NCI-H446 treated with DMSO at 0.1 percent for 48 hours (cell line): ENCODE measurements at places on chromosomes 7 and 10.

- DNase-seq: no peak
These were observed 4.7 kb upstream of the ZNF775 start for GRCh38 chr7:150374472-150374871.

DNA sequence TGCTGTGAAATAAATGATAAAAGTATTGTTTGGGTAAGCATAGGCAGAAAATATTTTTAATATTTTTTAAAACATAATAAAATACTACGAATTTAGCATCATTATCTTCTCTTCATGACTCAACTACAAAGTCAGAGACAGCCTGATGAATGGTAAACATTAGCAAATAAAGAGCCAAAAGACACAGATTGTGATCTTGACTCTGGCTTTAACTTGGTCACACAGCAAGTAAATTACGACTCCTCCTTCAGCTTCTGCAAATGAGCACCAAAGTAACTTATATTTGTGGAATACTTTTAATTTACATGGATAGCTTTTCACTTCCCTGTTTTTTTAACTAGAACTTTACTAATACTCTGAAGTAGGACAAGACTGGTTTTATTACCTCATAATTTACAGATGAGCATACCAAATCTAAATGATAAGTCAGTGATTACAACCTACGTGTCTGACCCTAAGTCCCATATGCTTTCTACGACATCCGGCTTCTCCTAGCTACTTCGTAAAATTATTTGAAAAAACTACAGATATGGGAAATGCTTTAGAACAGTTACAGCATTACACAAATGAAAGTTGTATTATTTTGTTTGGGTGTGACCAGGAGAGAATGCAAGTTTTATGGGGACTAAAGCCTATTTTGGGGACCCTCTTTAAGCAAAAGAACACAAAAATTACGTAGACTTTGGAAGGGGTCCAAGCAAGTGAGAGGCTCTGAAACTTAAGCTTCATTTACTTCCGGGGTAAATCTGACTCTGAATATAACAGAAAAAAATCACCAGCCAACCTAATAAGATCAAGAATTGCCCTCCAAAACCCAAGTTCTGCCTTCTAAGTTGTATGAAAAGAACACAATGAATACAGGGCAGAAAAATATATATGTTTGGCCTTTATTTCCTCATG lies 133.8 kb downstream of the CPEB3 start:
- peak; percentile 18 for DNase-seq

DNA sequence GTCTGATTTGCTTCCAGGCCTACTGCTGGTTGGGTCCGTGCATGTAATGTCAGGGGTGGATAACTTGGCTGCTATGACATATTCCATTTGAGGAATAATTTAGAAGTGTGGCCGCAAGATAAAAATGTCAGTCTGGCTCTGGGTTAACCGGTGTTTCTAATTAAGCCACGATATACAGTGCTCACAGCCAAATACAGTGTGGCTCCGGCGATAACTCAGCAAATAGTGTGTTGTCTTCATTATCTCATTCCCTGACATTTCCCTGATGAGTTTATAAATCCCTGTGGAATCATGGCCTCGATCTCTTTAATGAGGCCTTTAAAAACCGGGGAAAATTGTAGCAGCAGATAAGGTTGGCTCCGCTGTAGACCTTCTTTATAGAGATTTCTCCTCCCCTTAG lies 1125.0 kb downstream of the TYW1 start:
- no peak for DNase-seq

DNA sequence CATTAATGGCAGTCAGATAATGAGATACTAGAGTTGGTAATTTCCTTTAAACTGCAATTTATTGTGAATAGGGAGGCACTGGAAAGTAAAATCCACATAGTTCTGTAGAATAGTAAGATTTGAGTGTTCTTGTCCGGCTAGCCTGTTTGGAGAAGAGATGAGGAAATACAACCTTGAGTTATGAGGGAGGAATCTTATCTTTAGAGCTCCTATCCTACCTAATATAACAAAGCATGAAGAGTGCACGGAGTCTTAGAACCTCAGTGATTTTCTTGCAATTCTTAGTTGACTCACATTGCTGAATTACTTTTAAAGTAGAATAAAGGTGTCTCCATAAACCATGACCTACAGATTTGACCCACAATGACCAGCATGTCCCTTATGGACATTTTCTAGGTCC lies 73.4 kb downstream of the ATAD1 start:
- no peak for DNase-seq

DNA sequence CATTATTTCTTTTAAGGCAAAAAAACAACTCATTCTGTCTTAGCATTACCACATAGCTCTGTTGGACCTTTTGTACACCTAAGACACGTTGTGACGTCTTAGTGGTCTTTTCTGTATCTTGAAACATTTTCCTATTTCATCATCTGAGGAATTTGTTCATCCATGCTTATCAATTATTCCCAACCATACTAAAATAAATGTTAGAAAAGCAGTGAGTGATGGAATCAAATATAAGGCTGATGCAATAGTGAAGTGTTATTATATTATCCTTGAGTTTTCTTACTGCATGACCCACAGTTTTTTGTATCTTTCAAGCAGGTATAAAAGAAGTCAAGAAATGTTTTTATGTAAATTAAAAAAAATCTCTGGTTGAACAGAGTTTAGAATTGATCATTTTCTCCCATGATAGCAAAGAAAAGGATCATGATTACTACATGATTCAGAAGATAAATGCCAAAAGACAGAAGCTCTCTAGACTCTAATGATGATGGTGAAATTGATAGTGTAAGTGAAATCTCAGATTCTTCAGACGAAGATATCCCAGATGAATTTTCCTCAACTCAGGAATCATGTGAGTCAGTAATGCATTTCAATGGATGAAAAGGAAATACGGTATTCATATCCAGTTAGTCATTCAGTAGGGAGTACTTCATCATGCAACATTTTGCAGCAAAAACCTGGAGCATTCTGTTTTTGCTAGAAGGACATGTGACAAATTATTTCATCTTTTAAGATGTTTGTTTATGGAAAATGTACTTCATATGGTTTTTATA lies 51.4 kb downstream of the CELF2 start:
- no peak for DNase-seq

GRCh38 chr7:3682028-3682710 lies 381.1 kb downstream of the SDK1 start:
- no peak for DNase-seq

GRCh38 chr7:148379677-148380076 lies 210.9 kb upstream of the C7orf33 start:
- no peak for DNase-seq

DNA sequence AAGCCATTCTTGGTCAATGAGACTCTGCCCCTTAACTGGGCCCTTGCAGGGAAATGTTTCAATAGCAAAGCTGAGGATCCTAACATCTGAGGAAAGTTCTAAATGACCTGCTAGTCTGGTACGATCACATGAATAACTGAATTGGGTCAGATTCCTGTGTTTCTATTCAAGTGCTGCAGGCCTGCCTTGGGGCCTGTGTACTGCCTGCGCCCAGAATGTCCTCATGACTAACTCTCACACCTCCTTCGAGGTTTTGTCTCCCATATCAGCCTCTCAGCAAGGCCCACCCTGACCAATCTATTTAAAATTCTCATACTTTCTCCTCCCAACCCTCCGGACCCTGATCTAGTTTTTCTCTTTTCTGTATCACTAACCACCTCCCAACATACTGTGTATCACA lies 4.4 kb downstream of the JAZF1 start:
- DNase-seq: no peak

- DNase-seq: no peak
These were observed 25.5 kb downstream of the FAM107B start for GRCh38 chr10:14749070-14749809.

DNA sequence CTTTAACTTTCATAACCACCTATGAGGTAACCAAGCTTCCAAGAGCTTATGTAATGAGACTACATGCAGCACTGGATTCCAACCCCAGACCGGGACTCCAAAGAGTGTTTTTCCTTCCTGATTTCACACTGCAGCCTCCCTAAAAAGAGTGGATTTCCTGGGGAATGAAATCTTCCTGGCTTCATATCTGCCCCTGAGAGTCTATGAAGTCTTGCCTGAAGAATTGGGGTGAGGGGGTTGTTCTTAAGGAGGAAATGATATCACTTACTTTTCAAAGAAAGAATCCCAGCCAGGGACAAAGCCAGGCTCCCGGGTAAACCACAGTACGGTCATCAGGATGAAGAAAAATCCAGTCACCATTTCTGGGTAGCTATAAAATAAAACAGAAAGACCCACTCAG lies 29.7 kb downstream of the STMP1 start:
- no peak for DNase-seq

- no peak for DNase-seq
These were observed 5.8 kb downstream of the MINDY4 start for GRCh38 chr7:30776971-30777370.

GRCh38 chr7:131764143-131764775 lies 207.8 kb upstream of the PODXL start:
- no peak for DNase-seq

- peak; percentile 34 for DNase-seq
These were observed 37.1 kb downstream of the STARD3NL start for GRCh38 chr7:38215115-38215514.

- no peak for DNase-seq
These were observed 297.5 kb downstream of the GFRA1 start for GRCh38 chr10:115975506-115975905.

DNA sequence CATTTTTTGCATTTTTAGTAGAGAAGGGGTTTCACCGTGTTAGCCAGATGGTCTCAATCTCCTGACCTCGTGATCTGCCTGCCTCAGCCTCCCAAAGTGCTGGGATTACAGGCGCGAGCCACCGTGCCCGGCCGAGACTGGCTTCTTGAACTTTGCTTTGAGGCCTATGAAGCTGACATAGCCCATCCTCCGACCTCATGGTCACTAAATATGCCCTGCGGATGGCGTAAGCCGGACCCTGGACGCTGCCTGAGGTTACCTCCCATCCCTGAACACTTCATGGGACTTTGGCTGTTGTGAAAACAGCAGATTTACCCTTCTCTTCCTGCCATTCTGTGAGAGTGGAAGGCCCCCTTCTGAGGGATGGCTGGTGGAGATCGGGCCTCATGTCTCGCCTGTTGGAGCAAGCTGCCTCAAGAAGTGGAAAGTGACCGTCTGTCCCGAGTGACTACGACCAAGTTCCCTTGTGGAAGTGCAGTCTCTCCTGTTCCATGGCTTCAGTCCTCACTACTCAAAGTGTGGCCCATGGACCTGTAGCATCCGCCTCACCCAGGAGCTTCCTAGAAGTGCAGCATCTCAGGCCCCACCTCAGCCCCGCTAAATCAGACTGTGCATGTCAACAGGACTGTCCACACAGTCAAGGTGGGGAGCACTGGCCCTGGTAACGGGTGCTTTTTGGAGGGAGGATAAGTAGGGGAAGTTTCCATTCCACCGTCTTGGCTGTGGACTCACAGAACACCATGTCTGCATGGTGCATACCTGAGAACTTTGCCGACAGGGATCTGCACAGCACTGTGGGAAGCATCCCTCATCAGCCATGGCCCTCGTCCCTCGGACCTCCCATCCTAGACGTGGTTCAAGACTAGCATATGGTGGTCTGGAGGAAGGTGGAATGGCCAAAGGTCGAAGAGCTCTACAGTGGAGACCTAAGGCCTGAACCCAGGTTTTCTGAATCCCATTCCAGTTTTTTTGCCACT lies 210.5 kb upstream of the SHH start:
- no peak for DNase-seq

- DNase-seq: peak; percentile 48
These were observed 2.4 kb upstream of the CNOT4 start for GRCh38 chr7:135512135-135512887.
